ENCODE measurements at places on chromosomes 5 and 9. TPM values are rescaled to one million over a fixed set of nuclear protein-coding genes. Genes with fewer than 3 reads are reported as not detected.

Gene PCDHA6
- not detected for total RNA-seq

Gene SPINK4
- total RNA-seq: not detected

Gene BTNL9
- 0.87 TPM for total RNA-seq

Gene TXNDC8
- not detected for total RNA-seq

Gene SLC36A2
- total RNA-seq: not detected

Gene PCDH1
- 2.0 TPM for total RNA-seq

Gene RNF44
- 47.4 TPM for total RNA-seq

Gene PLPP7
- total RNA-seq: not detected

Gene PDGFRB
- 0.09 TPM for total RNA-seq

Gene SLC45A2
- not detected for total RNA-seq

Gene POC5
- total RNA-seq: 13.6 TPM

Gene GRM6
- not detected for total RNA-seq

Gene ROR2
- 1.9 TPM for total RNA-seq

Gene DNAI1
- not detected for total RNA-seq

Gene SPATA31D4
- not detected for total RNA-seq

Gene DMRT3
- not detected for total RNA-seq

Gene MAPK9
- 46.5 TPM for total RNA-seq

Gene SKP1
- total RNA-seq: 656 TPM

Gene NSMF
- 41.4 TPM for total RNA-seq

Gene CATSPER3
- total RNA-seq: 0.49 TPM

Gene TNFSF15
- total RNA-seq: 0.36 TPM

Gene KIF4B
- total RNA-seq: 0.04 TPM

Gene ACTBL2
- total RNA-seq: 0.05 TPM

Gene SKP2
- 24.3 TPM for total RNA-seq

Gene CDKN2A
- not detected for total RNA-seq

Gene ABCA1
- 6.7 TPM for total RNA-seq

Gene ABHD17B
- 16.2 TPM for total RNA-seq

Gene ARSI
- total RNA-seq: 44.0 TPM

Gene SHB
- 58.5 TPM for total RNA-seq

Data from A549 treated with DMSO at 1 μM for 4 hours (cell line).